ENCODE measurements at places on chromosomes 16 and 17. TPM values are rescaled to one million over a fixed set of nuclear protein-coding genes. Genes with fewer than 3 reads are reported as not detected.

TP53I13 gene
- 72.3 TPM for total RNA-seq

- DNase-seq = no peak
These were observed 7.1 kb upstream of the RHBDL3 start for GRCh38 chr17:32258383-32259140.

- peak; percentile 83 for DNase-seq
These were observed 46.9 kb downstream of the IRX6 start for GRCh38 chr16:55370762-55371482.

POLDIP2 gene
- total RNA-seq = 154 TPM

DNA sequence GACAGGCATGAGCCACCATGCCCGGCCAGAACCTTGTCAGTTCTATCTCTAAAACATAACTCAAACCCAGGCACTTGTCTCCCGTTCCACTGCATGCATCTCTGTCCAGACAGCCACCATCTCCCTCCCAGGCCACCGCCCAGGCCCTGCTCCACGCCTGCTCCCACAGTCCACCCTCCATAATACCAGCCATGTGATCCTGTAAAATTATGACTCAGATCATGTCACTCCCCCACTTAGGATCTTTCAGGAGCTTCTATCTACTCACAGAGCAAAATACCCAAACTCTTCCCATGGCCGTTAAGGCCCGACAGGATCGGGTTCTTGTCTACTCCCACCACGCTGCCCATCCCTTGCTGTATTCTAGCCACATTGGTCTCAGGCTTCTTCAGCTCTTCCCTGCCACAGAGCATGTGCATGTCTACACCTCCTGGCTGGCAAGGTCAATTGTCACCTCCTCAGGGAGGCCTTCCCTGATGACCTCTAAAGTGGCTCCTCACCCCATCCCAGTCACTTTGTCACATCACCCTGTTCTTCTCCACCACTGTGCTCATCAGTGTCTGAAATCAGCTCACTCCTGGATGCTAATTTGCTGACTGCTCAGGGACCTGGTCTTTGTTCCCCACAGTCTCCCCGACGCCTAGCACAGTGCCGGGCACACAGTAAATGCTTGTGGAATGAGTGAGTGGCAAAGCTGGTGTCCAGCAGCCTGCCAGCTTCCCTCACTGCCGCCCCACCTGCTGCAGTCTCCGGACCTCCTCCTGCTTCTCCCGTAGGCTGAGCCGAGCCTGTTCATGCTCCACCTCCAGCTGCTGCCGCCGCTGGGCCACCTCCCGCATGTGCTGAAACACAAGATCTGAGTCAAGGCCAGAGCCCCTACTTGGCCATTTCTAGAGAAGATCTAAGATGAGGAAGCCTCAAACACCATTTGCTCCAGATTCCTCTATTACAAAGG lies 6.7 kb downstream of the TSPOAP1 start:
- no peak for DNase-seq

RABEP2 gene
- total RNA-seq = 51.8 TPM

SALL1 gene
- 5.9 TPM for total RNA-seq

RCVRN gene
- total RNA-seq = 0.50 TPM

ABCC12 gene
- 14.2 TPM for total RNA-seq

GRCh38 chr16:58034774-58035173 lies 9.2 kb downstream of the MMP15 start:
- DNase-seq = no peak

DNA sequence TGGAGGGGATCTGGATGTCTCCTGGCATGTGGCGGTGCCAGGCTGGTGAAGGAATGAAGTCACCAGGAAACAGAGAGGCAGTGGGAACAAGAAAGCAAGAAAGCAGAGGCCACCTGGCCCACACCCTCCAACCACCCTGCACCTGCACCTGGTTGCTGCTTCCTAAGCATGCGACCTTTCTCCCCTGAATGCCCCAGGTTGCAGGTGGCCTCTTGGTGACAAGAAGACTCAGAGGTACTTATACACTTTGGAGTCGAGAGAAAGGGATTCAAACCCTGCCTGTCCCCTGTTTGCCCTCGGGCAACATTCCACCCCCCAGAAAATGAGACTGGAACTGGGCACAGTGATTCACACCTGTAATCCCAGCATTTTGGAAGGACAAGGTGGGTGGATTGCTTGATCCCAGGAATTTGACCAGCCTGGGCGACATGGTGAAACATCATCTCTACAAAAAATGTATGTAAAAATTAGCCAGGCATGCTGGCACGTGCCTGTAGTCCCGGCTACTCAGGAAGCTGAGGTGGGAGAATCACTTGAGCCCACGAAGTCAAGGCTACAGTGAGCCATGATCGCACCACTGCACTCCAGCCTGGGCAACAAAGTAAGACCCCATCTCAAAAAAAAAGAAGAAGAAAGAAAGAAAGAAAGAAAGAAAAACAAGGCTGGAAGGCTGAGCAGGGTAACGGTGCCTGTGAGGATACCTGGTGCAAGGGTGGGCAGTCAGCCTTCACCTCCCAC lies 34.6 kb upstream of the TNRC6C start:
- DNase-seq = no peak

DNA sequence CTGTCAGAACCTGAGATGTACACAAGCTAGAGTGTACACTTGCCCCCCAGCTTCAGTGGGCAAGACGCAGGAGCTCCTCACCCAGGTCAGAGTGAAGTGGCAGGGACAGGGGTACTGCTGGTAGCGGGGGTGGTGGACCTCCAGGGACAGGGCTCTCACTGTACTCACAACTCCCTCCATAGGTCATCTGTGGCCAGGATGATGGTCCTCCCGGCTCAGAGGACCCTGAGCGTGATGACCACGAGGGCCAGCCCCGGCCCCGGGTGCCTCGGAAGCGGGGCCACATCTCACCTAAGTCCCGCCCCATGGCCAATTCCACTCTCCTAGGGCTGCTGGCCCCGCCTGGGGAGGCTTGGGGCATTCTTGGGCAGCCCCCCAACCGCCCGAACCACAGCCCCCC lies 2.7 kb downstream of the NXPH3 start:
- no peak for DNase-seq

DNA sequence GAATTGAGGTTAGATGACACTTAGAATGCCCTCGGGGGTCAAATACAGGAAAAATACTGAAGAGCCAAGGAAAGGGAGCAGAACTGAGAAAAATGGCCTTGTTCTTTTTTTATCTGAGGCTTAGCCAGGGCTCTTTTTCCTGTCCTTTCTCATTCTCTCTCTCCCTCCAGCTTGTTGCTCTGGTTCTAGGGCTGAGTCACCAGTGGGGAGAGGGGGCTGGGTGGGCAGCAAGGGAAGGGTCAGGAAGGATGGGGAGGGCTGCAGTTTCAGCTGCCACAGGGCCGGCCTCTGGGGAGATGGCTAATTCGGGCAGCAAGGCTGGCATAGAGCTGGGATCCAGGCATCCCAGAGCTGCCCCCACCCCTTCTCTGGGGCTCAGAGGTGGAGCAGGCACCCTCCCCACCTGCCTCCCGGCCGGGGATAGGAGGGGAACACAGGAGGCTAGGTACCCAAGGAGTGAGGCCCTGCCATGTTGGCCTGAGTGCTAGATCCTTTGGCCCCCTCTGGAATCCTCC lies 3.9 kb downstream of the ITGA3 start:
- DNase-seq = no peak

UBALD2 gene
- 13.6 TPM for total RNA-seq

GRCh38 chr16:19001788-19002187 lies 18.1 kb downstream of the TMC7 start:
- no peak for DNase-seq

BRICD5 gene
- total RNA-seq = 66.5 TPM

DNA sequence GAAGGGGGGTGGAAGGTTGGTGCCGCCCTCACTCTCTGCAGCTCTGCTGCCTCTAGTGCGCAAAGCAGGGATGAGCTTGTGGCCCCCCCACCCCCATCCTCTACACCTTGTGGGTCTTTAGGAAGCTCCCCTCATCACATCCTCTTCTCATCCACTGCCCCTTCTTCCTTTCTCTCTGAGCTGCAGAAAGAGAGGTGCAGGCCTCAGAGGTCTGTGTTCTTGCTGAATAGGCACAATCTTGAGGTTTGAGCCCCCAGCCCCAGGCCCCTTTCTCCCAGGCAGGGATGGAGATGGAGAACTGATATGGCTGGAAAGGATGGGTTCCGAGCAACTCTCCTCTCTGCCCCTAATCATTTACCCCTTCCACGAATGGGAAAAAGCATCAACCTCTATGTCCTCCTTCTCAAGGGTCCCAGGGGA lies 2.6 kb downstream of the CACNA1G start:
- DNase-seq = no peak

DHX40 gene
- 71.9 TPM for total RNA-seq

DNA sequence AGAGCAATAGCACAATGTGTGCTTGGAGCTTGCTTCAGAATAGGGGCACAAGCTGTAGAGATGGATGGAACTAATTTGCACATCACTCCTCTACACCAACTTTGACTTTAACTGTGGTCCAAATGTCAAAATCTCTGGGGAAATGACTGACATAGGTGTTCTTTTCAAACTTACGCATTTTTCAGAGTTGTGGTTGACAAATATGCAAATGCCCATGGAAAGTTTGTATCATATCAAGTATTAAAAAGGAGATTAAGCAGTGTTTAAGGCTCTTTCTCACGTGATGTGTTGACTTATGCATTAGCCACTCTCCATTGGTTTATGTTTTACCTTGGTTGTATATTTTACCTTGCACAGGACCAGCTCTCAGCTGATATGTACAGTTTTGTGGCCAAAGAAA lies 77.1 kb downstream of the ELAC2 start:
- DNase-seq = no peak

GRCh38 chr16:1812732-1813163 lies 13.9 kb downstream of the HAGH start:
- DNase-seq = peak; percentile 74

ADGRG3 gene
- total RNA-seq = 0.37 TPM

GRCh38 chr17:1223662-1224061 lies 43.9 kb upstream of the ABR start:
- DNase-seq = no peak

DNA sequence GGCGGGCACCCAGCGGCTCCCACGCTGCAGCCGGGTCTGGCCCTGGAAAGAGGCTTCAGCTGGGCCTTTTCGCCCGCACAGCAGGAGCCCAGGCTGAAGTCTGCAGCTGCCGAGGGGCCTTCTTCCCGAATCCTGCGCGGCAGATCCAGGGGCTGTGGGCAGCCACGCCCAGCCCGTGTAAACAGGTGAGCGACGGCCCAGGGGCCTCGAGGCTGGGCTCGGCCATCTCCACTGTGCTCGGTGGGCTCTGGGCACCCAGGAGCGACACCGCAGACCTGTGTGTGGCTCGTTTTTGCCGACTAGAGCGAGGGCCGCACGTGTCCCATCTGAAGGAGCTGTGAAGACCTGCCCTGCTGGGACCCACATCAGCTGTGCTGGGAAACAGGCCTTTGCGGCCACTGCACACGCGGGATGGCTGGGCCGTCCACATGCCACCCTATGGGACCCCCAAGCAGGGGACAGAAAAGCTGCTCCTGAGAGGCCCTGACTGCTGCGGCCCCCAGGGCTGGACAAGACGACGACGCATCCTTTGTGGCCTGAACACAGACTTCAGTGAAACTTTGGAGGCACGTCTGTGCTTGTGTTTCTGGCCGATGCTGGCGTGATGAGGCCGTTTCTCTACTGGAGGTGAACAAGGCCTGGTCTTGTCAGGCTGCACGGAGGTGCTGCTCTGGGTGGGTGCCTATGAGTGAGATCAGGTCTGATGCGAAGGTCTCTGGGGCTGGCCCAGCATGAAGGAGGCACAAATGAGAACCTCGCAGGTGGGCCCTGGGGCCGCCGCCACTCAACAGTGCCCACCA lies 5.2 kb upstream of the APRT start:
- no peak for DNase-seq

DNA sequence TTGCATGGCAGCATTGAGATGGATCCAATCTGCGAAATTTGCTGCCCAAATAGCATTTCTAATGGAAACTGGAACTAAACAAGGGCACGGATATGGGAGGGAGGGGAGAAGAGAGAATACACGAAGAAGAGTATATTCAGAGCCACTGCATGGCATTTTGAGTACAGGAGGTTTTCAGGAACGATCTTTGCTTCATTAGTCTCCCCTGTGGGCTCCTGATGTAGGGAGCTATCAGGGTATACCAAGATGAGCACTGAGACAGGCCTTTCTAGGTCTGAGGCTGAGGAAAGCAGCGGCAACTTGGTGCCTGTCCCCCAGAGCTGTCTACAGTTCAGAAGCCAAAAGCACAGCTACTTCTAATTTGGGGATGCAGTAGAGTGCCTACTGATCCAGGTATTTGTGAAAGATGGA lies 257.7 kb upstream of the PMFBP1 start:
- DNase-seq = no peak

IL34 gene
- total RNA-seq = 5.4 TPM

- DNase-seq = no peak
These were observed 18.8 kb downstream of the FOXF1 start for GRCh38 chr16:86529160-86529559.

DNA sequence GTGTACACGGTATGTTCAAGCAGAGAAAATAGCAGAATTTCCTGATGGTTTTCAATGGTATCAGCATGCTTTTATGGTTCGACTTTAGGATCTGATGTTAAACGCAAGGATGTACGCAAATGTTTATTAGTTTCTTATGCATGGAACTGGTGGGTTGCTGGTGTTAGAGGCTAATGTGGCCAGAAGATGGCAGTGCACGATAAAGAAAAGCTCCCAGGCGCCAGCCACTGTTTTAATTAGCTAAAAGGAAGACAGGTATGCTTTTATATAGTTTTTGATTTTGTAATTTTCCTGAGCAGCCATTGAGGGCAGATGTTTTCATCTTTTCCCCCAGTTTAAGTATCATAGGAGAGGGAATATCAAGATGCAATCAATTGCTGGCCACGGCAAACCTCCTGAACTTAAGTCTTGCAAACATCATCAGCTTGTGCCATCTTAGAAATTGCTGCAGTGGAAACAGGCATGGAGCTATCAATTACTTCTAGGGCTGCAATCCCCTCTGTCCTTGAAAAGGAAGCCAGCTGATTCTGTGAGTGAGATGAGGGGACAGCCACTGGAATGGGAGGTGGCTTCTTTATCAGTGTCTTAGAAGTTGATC lies 648.5 kb upstream of the RBFOX1 start:
- DNase-seq = peak; percentile 25

KRT36 gene
- 0.43 TPM for total RNA-seq

PDILT gene
- 10.1 TPM for total RNA-seq

GRCh38 chr17:40242774-40243173 lies 23.7 kb downstream of the WIPF2 start:
- no peak for DNase-seq

DNA sequence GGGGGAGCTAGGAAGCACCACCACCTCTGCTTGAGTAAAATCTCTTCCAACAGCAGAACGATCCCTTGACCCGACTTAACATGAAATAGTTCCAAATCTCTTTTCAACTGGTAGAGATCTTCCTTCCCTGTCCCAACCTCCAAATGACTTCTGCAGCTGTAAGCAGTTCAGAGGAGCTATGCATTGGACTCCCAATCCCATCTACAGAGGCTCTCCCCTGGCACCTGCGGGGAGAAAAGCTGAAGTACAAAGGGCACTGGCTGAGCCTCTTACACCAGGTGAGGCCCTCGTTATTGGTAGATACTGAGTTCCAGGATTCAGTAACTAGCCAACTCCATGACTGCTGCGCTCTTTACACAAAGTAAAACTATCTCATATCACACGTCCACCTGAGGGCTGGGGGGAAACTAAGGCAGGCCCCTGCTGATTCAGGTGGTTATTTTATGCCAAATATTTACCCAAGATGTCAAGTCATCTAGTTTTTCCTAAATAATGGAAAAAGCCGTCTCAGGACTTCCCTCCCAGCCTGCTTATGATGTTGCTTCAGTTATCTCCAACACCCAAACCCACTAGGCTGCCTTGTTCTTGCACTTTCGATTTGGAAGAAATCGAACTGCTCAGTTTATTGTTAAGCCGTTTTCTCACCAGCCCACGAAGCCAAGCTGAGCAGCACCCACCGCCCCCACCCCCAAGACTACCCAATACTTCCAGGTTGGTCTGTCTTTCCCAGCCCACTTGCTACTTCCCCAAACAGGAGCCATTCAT lies 3.2 kb downstream of the ACTG1 start:
- DNase-seq = no peak

SPATA20 gene
- 338 TPM for total RNA-seq
